ENCODE measurements at places on chromosomes 4 and X.

DNA sequence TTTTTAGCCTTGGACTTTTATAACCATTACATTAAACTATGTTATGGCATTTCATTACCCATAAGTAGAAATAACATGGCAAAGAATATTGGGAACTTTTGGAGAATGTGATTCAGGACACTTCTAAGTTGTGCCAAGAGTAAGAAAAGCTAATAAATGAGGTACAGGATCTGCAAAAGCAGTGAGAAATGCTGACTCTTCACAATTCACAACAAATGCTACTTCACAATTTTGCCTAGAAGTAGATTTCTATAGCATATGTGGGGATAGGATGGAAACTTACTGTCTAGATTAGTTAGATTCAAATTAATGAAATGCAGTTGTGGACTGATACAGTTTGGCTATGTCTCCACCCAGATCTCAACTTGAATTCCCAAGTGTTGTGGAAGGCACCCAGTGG lies 173.7 kb downstream of the COMMD8 start:
- DNase-seq, result no peak

DNA sequence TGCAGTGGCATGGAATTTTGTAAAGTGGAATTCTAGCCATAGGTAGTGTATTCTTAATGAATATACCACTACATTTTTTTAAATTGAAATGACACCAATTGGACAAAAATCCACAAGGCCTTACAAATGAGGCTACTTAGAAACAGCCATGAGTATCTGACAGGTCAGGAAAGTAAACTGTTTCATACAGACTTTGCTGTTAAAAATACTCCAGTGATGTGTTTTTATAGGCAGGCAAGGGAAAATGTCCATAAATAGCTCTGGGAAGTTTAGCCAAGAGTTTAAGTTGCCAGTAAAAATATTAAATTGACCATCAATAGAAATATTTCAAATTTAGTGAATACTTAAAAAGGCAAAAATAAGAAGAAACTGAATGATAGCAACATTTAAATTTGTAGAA lies 41.8 kb upstream of the PDLIM5 start:
- DNase-seq, result no peak

DNA sequence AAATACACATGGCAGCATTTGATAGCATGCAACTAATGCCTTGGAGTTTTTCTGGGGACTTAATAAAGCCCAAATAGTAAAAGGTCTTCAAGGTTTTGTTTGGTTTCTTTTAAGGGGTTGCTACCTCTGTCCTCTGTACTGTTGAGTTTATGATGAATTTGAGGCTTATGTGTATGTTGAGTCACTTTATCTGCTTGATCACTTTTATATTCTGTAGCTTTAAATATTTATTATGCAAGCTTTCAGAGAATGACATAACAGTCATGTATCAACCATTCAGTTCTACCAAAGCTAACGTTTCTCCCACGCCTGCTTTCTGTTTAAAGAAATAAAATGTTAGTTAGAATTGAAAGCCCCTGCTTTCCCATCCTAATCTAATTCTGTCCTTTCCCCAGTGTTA lies 122.2 kb downstream of the NHS start:
- DNase-seq, result no peak

DNA sequence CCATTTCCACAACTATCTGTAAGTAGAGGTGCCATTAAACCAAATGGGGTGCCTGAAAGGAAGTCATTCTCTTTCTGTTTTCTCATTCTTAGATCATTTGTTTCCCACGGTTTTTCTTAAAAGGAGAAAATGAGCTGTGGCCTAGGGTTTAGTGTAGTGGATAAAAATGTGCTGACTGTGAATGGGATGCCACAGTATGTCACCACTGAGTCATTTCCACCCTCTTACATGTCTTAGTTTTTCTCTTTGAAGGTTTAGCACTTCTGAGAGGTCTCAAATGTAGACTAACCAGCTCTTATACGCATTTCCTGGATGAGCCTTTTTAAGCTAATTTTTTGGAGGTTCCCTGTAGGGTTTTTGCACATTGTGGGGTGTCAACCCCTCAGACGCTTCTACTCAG lies 244.5 kb upstream of the SPANXN1 start:
- DNase-seq, result no peak

- DNase-seq, result peak; percentile 53
These were observed 47.3 kb upstream of the TLR3 start for GRCh38 chr4:186021461-186022167.
